Activated CD4-positive, alpha-beta T cell treated with anti-CD3 and anti-CD28 coated beads, Interleukin-10, Interleukin-2, amounts not matched to agents 100 ng/mL and 50 ng/mL, durations not matched to agents 16 hours and 8 hours (primary cell): ENCODE measurements at places on chromosomes 11 and 22.

GRCh38 chr11:114195981-114196731 is 100.0 kb upstream of the NNMT start:
- no peak for DNase-seq

DNA sequence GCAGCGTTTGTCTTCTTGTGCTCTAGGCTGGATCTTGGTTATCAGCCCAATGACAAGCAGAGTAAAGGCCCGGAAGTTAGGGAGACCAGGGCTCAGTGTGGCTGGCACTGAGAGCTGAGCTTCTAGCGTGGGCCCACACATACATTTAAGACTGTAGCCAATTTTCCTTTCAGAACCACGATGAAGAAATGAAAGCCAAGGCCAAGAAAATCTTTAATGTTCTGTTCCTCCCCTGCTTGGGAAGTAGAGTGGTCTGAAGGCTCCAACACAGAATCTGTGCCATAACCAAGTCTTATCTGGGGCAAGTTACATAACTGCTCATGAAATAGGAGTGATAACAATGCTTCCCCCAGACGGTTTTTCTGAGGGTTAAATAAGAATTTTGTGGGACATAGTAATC is 4.7 kb upstream of the ST3GAL4 start:
- no peak for DNase-seq

DNA sequence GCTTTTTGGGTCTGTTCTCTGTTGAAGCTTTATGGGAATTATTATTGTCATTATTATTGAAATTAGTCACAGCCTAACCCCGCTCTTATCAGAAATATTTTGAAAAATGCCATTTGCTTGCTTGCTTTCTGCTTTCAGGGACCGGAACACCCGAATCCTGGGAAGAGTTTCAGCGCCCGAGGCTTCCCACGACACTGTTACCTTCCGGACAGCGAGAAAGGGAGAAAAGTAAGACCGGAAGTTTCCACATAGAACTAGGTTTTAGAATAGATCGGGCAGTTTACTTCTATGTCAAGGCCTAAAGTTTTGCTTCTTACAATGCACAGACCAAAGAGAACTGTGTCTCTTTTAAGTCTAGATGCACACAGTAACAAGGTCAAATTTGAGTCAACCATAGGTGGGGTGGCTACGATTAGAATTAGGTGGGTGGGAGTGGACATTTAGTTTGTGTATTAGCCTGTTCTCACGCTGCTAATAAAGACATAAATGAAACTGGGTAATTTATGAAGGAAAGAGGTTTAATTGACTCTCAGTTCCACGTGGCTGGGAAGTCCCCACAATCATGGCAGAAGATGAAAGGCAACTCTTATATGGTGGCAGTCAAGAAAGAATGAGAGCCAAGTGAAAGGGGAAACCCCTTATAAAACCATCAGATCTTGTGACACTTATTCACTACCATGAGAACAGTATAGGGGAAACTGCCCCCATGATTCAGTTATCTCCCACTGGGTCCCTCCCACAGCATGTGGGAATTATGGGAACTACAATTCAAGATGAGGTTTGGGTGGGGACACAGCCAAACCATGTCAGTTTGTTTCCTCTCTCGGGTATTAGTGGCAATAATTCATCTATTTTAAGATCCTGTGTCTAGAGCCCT is 12.9 kb downstream of the MPEG1 start:
- peak; percentile 42 for DNase-seq

DNA sequence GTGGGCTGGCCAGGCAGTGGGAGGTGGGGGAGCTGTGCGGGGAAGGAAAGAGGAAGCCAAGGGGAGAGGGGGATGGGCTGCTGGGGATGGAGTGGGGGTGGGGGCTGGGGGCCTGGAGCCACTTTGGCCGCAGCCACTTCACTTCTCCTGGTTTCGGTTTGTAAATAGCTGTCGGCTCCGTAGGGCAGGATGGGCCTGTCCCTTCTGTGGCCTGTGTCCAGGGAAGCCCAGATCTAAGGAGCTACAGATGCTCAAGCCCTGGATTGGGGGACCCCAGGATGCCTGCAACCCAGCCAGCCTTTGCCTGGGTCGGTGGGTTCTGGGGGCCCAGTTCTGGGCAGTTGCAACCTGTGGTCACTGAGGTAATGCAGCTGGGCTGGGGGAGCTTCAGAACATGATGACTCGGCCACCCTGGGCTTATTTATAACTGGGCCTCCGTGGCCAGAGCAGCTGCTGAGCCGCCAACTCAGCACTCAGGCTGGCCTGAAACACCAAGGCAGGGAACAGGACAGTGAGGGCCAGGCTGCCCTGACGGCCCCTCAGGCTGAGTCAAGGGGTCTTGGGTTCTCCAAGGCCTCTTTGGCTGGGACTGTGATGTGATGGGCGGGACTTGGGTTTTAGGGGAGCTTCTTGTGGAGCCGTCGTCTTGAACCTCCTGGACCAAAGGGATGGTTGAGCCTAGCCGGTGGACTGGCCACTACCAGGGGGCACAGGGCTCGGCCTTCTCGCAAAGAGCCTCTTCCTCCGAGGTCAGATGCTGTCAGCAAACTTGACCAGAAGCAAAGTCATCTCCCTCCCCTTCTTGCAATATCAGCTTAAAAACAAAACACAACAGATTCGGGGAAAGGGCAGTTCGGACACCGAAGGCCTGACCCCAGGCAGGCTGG is 15.0 kb upstream of the SLC39A13 start:
- no peak for DNase-seq

GRCh38 chr11:108997826-108998225 is 333.0 kb downstream of the DDX10 start:
- no peak for DNase-seq

GRCh38 chr11:60866911-60867870 is at the start of gene ZP1:
ZP1 (plus strand) TSS chr11:60867542; CDS start chr11:60867562, 20 bp downstream.
- no peak for DNase-seq

- no peak for DNase-seq
Measured at GRCh38 chr11:111204211-111204610, 41.3 kb upstream of the POU2AF2 start.

- DNase-seq, result no peak
Measured at GRCh38 chr11:7858006-7858405, 61.3 kb upstream of the OR5P2 start.

GRCh38 chr22:45254388-45254787 is 13.7 kb upstream of the KIAA0930 start:
- DNase-seq, result peak; percentile 43

DNA sequence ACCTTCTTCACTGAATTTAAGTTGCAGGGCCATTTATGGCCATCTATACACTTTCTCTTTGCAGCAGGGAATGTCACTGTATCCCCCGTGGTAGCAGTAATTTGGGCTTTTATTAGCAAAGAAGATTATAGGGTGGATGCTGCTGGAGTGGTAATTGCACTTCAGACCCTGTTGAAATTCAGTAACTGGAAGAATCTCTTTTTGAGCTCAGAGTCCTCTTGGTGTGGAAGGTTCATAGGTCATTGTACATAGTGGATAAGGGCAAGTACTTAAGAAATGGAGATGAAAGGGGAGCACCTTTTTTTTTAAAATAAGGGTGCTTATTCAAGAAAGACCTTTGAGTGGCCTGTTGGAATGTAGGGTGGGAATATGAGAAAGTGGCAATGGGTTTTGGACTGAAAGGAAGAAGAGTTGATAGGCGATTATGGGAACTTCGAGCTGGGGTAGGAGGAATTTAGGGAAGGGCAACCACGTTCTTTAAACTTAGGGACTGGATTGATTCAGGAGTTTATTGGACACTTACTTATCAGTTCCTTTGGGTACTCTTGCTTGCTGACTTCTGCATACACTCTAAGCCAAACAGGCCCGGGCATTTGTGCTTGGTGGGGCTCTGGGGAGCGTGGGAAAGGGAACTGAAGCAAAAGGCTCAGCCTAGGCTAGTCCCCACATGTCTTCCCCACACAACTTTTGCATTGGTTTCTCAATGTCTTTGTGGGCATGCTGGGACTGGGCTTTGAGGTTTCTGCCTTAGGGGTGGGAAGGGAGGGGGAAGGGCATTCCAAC is 26.5 kb downstream of the CTNND1 start:
- DNase-seq, result no peak

GRCh38 chr11:119533462-119533861 is 110.5 kb upstream of the THY1 start:
- DNase-seq, result no peak
